ENCODE measurements at places on chromosomes 5 and 9.
A peak's percentile ranks its signal among the peaks of the same experiment; 100 is the strongest.

DNA sequence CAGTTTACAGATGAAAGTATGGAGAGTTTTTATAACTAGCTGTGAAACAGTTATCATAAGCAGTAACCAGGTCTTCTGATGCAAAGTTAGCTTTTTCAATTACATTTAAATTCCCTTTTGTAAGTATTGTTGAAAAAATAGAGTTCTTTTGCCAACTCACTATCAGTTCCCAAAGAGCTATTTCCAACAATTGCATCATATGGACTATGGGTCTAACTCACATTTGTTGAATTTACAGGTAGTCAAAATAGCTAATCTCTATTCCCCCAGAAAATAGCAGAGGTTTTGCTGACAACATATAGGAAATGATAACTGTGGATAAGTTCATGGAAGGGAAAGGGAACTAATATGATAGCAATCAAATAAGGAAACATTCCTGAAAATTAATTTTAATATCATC lies 1.4 kb downstream of the SPINK1 start:
- DNase-seq, result no peak

GRCh38 chr5:24632353-24632752 lies 12.4 kb downstream of the CDH10 start:
- DNase-seq, result no peak

DNA sequence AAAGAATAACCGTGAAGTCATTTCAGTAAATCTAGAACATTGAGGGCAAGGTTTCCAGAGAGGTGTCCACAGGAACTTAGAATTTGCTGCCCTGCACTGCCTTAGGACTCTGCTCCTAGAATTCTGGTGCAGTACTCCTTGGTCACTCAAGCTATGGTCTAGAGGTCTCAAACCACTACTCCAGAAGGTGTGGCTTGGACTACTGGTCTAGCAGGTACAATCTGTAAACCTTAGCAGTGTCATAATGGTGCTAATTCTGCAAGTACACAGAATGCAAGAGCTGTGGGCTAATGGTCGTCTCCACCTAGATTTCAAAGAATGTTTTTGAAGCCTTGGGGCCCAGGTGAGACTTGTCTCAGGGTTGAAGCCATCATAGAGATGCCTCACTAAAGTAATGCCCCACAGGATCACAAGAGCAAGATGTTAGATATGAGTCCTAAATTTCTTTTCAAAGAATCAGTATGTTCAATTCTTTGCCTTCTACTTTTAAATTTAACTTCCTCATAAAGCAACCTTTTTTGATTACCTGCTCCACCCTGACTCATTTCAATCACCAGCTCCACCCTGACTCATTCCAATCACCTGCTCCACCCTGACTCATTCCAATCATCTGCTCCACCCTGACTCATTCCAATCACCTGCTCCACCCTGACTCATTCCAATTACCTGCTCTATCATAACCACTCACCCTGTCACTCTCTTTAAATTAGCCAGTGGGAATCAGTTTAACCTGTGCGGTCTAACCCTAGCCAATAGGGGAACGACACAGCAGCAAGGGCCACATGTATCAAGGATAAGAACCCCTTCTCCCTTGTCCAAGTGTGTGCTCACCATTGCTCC lies 1111.8 kb upstream of the ACO1 start:
- DNase-seq, result no peak

- peak; percentile 76 for DNase-seq
Observed at GRCh38 chr9:113992276-113992951, 85.7 kb downstream of the AMBP start.

- no peak for DNase-seq
Observed at GRCh38 chr9:19269582-19269981, 39.1 kb downstream of the DENND4C start.

DNA sequence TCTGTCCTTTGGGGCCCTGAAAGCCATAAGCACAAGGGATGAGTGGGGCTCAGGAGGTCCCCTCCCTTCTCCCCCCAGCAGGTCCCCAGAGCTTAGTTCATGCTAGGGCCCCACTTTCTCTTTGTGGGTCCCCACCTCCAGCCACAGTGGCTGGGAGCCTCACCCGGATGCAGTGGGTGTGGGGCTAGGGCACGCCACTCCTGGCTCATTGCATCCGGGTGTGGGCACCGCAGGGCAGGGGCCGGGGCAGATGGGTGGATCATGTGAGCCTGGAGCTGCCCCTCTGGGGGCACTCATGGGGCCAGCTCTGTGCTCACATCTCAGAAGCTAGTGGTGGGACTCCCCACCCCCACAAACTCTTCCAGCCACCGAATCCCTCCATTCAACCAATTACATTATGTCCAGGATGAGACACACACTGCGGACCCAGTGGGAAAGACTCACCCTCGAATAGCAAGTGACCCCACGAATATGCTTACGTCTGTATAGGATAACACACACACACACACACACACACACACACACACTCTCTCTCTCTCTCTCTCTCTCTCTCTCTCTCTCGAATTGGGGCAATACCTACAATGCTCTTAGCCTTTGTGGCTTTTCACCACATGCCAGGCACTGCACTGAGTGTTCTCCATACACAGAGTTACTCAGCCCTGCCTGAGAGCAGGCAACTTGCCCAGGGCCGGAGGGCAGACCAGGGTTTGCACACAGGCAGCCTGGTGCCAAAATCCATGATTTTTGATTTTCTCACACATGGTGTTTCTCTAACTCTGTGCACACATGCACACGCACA lies 16.8 kb upstream of the PHYKPL start:
- DNase-seq, result no peak

DNA sequence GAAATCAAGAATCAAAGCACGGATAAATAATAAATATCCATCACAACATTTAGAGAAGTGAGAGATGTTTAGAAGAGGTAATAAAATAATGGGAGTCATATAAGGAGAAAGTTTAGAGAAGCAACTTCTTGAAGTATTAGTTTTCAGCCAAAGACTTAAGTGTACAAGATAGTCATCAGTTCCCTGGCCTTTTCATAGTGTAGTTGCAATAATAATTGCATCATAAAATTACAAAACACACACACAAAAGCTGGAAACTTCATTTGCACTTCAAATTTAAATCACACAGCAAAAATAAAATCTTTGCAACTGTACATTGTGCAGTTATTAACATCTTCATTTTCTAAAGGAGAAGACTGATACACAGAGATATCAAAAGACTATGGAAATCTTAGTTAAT lies 319.1 kb upstream of the RGMB start:
- DNase-seq, result no peak

DNA sequence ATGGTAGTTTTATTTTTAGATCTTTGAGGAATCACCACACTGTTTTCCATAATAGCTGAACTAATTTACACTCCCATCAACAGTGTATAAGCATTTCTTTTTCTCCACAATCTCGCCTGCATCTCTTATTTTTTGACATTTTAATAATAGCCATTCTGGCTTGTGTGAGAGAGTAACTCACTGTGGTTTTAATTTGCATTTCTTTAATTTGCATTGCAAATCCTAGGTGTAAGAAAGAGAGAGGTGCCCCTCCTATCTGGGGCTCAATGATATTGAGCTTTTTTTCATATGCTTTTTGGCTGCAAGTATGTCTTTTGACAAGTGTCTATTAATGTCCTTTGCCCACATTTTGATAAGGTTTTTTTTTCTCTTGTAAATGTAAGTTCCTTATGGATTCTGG lies 106.3 kb upstream of the SLC27A6 start:
- no peak for DNase-seq

GRCh38 chr9:27350382-27350976 lies 53.5 kb upstream of the EQTN start:
- no peak for DNase-seq

DNA sequence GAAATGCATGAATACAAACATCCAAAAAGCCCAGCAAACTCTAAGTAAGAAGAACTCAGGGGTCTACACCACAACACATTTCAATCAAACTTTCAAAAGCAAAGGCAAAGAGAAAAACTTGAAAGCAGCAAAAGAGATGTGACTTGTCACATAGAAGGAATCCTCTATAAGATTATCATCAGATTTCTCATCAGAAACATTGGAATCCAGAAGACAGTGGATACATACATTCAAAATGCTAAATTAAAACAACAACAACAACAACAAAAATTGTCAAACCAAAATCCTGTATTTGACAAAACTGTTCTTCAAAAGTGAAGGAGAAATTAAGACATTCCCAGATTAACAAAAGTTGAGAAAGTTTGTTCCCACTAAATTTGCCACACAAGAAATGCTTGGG lies 362.7 kb downstream of the ZNF608 start:
- no peak for DNase-seq

- DNase-seq, result no peak
Observed at GRCh38 chr5:3599226-3600105, 3.8 kb downstream of the IRX1 start.

- no peak for DNase-seq
Observed at GRCh38 chr9:120841930-120842684, 615 bp downstream of the PSMD5 start.

DNA sequence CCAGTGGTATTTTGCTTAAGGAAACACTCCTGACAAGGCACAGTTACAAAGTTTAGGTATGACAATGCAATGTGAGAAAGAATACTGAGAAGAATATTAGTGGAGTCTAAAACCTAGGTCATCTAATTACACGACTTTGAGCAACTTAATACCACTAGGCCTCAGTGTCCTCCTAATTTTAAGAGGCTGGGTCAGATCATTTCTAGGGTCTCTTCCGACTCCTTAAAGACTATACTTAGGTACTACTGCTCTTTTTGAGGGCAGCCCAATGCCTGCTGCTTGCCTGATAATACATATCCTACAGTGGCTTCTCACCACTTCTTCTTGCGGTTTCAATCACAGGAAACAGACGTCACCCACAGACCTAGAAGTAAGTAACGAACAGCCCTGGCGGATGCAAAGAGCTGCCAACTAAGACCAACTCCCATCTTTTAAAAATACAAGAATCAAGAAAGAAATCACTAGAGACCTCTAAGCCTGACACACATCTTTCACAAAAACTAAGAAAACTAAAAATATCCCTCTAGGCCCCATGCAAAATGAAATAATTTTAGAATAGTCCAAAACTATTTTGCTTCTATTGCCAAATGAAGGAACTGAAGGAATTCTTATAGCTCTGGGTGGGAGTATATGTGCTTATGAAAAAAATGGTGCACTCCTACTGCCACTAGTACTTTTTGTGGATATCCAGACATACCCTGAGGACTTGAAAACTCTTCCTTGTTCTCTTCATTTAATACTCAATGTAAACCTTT lies 13.1 kb downstream of the DIAPH1 start:
- DNase-seq, result no peak
